ENCODE measurements at places on chromosomes 4 and X. TPM values are rescaled to one million over a fixed set of nuclear protein-coding genes. Genes with fewer than 3 reads are reported as not detected.

The SYAP1 gene
- total RNA-seq, result 22.2 TPM

The LRRC66 gene
- total RNA-seq, result 0.27 TPM

The C4orf50 gene
- not detected for total RNA-seq

The ASB9 gene
- total RNA-seq, result 5.6 TPM
